ENCODE measurements at places on chromosomes 5 and 9.

DNA sequence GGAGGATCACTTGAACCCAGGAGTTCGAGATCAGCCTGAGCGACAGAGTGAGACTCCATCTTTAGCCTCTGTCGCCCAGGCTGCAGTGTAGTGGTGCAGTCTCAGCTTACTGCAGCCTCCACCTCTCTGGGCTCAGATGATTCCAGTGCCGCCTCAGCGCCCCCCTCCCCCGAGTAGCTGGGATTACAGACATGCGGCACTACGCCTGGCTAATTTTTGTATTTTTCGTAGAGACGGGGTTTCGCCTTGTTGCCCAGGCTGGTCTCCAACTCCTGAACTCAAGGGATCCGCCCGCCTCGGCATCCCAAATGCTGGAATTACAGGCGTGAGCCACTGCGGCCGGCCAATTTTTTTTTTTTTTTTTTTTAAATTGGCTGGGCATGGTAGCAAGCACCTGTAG, 2.3 kb upstream of the HSPA9 start:
- no peak for DNase-seq

GRCh38 chr5:66558560-66558959, 37.6 kb upstream of the MAST4 start:
- DNase-seq: peak; percentile 31

DNA sequence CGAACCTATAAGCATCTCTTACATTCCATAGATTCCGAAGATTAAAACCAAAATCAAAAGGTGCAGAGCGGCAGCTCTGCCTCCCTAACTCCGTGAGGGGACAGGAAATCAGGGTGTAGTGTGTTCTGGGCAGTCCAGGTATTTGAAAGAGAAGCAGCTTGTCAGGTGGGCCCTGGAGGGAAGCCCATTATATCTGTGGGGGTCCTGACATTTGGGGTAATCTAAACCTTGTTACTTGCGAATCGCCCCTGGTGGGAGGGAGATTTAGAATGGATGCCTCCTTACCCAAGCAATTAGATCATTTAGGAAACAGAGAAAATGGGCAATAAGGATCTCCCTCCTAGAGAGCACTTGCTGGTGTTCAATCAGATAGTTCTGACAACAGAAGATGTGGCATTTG, 126.9 kb downstream of the EFNA5 start:
- DNase-seq: no peak

DNA sequence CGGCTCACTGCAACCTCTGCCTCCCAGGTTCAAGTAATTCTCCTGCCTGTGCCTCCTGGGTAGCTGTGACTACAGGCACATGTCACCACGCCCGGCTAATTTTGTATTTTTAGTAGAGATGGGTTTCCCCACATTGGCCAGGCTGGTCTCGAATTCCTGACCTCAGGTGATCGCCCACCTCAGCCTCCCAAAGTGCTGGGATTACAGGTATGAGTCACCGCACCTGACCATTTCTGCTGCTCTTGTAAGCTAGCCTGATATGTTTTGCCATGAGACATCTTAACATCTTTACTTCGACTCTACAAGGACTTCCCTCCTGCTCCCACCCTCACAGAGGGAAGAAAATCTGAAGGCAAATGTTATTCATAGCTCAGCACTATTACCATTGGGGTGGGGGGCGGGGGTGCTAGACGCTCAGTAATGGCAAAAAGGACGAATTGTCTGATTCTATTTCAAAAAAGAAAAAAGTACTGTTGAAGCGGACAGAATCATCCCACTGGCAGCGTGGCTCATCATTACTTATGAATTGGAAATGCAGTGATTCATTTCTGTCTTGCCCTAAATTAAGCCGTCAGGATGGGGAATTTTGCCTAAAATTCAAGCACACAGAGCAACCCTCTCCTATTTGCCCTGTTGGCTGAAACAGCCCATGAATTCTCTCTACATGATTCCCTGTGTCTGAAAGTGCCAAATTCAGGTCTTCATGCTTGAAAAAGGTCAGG, 46.4 kb upstream of the WWC1 start:
- DNase-seq: no peak

GRCh38 chr5:16411235-16411634, 54.4 kb downstream of the ZNF622 start:
- DNase-seq: no peak

DNA sequence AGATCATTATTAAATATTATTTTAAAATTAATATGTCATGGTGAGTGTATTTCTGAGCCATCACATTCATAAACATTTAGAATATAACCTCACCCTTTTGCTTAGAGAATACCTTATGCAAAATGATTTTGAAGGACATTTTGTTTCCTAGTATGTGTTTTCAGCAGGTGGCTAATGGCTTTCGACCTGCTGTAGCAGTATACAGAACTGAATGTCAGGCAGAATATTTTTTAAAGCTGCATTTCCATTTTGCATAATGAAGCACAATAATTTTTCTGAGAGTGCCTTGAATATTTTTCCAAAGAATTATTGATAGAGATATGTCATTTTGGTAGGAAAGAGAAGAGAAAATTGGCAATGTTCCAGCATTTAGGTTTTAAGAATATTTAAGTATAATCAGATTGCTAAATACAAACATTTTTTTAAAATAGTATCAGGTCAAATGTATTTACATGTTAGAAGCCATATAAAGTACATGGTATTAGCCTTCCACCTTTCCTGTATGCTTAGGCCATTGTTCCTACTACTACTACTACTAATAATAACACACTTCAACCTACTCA, 42.3 kb downstream of the PAM start:
- no peak for DNase-seq

Data from NCI-H2029 (cell line).